ENCODE measurements at places on chromosomes 12 and 14.

GRCh38 chr14:96512602-96513397 is 10.6 kb downstream of the PAPOLA start:
- no peak for DNase-seq

GRCh38 chr12:131941987-131942341 is 7.8 kb upstream of the EP400 start:
- no peak for DNase-seq

GRCh38 chr14:24067133-24068082 is 4.0 kb upstream of the CPNE6 start:
- DNase-seq = no peak

GRCh38 chr12:50676756-50677155 is 87.1 kb upstream of the ATF1 start:
- DNase-seq = no peak

DNA sequence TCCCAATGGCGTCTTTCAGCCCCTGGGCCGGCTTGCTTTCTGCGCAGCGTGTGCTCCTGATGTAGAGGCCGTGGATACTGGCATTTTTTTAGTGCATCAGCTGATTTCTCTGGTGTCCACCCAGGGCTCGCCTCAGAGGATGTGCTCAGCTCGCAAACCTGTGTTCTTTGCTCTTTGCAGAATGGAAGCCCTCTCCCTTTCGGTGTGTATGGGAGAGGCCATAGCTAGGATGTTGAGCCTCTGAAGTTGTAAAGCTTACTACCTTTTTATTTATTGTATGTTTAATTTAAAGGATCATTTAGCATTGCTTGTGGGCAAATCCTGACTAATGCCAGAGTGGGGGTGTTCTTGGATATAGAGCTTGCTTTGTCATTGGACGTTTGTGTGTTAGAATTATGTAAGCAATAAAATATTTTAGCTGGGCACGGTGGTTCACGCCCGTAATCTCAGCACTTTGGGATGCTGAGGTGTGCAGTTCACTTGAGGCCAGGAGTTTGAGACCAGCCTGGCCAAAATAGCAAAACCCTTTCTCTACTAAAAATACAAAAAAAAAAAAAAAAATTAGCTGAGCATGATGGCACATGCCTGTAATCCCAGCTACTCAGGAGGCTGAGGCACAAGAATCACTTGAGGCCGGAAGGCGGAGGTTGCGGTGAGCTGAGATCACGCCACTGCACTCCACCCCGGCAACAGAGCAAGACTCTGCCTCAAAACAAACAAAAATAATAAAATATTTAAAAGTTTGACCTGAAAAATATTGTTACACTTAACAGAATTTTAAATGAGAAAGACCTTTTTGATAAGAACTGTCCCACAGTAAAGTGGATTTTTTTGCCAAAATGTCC is 52.6 kb upstream of the MMP17 start:
- DNase-seq = no peak

DNA sequence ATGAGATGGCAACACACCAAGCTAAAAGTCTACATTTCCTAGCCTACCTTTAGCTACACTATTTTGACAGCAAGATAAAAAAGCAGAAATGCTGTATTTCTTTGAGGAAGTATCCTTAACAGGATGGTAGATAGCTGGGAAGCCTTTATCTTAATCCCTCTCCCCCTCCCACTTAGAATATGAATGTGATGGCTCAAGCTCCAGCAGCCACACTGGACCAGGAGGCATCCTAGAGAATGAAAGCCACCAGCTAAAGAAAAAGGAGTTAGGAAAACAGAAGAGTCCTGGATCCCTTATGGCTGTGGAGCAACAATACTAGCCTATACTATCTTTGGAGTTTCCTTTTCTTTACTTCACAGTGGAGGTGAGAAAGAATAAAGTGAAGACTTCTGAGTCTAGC is 15.1 kb downstream of the NAP1L1 start:
- no peak for DNase-seq

DNA sequence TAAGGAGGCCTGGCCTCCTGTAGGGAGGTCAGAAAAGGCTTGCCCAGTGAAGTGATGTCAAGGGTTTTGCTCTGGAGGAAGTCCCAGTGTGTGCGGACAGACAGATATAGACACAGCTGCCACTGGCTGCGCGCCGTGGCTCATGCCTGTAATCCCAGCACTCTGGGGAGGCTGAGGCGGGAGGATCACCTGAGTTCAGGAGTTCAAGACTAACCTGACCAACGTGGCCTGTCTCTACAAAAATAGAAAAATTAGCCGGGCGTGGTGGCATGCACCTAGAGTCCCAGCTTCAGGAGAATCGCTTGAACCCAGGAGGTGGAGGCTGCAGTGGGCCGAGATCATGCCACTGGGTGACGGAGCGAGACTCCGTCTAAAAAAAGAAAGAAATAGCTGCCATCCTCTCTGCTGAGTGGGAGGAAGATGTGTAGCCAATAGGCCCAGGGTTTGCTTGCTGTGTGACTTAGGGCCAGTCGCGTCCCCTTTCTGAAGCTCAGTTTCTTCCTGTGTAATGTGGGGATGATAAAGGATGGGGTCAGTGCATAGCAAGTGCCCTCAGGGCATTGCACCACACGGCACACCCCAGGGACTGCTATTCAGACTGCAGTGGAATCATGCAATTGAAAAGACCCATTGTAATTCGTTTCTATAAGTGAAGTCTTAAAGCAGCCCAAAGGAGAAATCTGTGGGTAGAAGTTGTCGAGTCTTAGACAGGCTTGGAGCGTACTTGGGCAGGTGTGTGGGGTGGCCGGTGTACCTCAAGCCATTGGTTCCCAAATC is 18.7 kb upstream of the MLEC start:
- no peak for DNase-seq

DNA sequence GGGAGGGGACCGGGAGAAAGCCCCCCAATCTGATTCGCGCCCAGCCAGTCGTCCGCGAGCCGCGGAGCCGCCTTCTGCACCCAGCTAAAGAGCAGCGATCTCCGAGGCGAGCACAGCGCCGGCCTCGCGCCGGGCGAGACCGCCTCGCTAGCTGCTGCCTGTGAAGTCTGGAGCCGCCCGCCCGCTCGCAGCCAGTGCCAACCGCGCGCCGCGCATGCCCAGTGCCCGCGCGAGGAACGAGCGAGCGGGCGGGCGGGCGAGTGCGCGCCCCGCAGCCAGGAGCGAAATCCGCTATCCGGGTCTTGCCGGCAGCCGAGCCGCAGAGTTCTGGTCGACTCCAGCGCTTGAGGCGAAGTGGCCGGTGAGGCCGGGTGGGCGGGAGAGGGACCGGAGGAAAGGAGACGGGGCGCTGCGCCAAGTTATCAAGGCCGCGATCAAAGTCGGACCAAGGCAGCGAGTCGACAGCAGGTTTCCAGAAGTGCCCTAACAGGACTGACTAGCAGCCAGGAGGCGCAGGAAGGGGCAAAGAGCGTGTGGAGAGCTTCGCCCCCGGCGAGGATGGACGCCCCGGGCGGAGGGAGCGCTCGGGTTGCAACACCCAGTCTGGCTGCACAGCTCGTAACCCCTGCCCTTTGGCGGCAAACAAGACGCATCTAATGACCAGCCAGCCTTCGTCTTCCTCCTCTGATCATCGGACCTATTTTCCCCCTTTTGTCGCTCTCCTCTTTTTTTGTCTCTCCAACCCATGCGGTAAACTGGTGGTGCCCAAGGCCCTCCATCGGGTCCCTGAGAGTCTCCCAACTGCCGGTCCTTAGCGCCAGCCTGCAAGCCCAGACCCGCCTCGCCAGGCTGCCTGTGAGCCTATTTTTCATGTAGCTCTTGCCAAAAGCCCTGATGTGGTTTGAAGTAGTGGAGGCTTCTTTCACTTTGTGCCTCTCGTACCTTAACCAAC is at the start of gene EPS8:
TSS of gene EPS8 (minus strand) at position 169 of the 952 bp plus-strand sequence. CDS start 106,437 bp downstream, outside the sequence.
- peak; percentile 88 for DNase-seq

DNA sequence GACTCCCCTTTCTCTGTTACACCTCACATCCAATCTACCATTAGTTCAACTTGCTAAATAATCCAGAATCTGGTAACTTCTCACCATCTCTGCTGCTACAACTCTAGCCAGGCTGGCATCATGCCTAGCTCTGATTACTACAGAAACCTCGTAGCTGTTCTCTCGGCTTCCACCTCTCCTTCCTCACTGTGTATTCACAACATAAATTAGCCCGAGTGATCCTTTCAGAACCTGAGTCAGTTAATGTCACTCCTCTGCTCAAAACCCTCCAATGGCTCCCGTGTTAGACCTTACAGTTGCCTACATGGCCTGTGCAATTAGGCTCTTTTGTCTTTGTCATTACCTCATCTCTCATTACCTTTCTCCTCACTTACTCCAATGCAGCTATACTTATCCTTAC is 139.4 kb downstream of the PDE3A start:
- DNase-seq = no peak

GRCh38 chr12:34292736-34293625 is 270.7 kb downstream of the ALG10 start:
- DNase-seq = no peak

- DNase-seq = no peak
Observed at GRCh38 chr12:46402941-46403718, 30.6 kb upstream of the SLC38A2 start.

- no peak for DNase-seq
Observed at GRCh38 chr14:61569812-61570548, 125.3 kb upstream of the HIF1A start.

DNA sequence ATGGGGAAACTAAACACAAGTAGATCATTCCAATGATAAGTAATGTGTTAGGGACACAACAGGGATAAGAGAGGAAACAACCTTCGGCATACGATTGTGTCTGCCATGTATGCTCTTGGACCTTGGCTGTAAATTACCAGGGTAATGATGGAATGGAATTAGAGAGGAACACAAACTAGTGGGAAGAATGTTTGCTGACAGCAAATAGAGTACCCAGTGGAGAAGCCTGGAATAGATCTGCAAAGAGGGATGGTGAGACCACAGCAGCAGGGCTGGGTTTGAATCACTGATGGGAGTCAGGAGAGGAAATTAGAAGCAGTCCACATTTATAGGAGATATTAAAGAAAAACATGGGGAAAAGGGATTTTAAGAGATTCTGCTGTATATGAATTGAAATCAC is 172.8 kb downstream of the LRIG3 start:
- no peak for DNase-seq

DNA sequence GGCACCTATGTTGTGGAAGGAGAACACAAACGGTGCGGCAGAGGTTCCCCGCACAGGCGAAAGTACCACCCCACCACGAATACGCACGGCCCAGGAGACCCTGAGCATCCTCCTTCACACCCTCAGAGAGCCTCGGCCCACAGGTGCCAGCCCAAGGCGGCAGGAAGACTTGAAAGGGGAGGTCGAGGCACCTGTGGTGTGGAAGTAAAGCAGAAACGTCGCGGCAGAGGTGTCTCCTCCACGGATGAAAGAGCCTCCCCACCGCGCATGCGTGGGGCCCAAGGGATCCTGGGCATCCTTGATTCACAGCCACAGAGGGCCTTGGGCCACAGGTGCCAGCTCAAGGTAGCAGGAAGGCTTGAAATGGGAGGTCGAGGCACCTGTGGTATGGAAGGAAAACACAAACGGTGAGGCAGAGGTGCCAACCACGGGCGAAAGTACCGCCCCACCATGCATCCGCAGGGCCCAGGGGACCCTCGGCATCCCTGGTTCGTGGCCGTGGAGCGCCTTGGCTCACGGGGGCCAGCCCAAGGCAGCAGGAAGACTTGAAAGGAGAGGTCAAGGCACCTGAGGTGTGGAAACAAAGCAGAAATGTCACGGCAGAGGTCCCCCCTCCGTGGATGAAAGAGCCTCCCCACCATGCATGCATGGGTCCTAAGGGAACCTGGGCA is 380.1 kb downstream of the ALG10 start:
- DNase-seq = no peak

- no peak for DNase-seq
Observed at GRCh38 chr12:74319886-74320285, 217.7 kb upstream of the ATXN7L3B start.

DNA sequence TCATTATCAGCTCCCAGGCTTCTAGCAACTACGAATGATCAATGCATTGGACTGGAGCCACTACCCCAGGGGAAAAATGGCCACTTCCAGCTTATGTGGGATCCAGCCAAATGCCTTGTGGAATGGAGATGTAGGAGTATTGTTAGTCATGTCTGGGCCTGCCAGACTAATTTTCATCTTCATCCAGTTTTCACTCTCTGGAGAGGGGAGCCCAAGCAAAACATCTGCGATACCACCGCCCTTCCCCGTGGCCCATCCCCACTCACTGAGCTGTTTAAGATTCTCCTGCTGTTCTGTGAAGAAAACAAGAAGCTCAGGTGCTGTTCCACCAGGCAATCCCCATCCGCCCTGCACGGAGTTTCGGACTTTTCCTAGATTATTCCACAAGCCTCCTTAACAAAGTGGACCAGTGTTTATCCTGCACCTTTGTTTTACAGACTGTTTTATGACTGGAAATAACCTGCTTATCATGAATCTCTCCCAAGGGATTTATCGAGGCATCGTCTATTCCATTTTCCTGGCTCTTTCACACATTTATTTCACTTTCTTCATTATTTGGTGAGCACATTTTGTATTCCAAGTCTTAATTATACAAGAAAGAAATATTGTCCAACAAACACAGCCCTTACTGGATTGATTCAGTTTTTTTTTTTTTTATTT is 35.5 kb upstream of the MAX start:
- no peak for DNase-seq

- DNase-seq = no peak
Observed at GRCh38 chr12:105843986-105844760, 294.6 kb downstream of the NUAK1 start.

GRCh38 chr12:27112871-27113270 is 30.5 kb upstream of the C12orf71 start:
- DNase-seq = no peak

GRCh38 chr12:2733493-2734355 is 61.0 kb upstream of the FKBP4 start:
- no peak for DNase-seq

- no peak for DNase-seq
Observed at GRCh38 chr14:101600336-101600890, 39.1 kb downstream of the DIO3 start.

DNA sequence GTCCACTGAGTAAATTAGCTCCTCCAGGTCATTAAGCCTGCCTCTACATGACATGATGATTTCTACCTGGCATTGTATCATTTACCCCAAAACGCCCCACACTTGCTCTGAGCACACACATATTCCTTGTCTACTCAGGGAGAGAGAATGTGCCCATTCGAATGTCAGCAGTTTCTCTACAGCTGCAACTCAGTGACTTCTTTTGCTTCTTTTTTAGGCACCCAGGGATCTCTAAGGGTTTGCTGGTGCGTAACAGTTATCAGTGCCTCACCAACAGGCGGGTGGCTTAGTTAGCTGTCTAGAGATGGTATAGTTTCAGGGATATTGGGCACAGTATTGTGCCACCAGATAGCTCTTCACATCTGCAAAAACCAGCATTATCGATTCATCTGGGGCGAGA is 316.9 kb downstream of the PDZRN4 start:
- no peak for DNase-seq

DNA sequence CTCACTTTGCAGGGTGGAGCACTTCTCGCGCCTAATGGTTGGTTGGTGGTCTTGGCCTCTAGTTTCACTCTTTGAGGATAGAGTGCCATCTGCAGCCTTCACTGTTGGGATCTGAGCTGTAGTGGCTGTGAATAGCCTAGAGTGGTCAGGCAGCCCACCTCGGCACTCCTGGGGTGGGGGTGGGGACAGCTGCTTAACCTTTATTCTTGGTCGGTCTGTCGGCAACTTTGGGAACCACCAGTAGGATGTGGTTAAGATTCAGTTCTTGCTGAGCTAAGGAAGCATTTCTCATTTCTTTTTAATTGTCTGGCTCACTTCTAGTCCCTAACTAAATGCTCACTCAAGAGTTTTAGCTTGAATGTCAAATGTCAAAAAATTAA is 21.1 kb downstream of the TMBIM6 start:
- DNase-seq = no peak

- DNase-seq = no peak
Observed at GRCh38 chr14:101027291-101027690, 123.8 kb upstream of the RTL1 start.

- no peak for DNase-seq
Observed at GRCh38 chr14:68594737-68595380, 198.0 kb downstream of the ZFP36L1 start.
